Mucosa of gallbladder (tissue), 1 donor: ENCODE measurements at places on chromosomes 2 and 18.

DNA sequence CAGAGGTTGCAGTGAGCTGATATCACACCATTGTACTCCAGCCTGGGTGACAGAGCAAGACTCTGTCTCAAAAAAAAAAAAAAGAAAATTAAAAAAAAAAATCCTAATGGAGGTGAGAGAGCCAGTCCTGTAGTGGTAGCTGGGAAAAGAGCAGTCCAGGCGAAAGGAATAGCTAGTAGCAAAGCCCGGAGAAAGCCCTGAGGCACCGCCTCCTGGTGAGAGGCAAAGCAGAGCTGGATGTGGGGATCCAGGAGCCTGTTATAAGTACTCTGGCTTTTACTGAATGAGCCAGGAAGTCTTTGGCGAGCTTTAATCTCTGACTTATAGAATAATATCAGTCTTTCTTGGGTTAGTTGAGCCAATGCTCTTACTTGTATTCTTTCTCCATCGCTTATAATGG, 6.6 kb upstream of the KLHL23 start:
- DNase-seq = no peak

DNA sequence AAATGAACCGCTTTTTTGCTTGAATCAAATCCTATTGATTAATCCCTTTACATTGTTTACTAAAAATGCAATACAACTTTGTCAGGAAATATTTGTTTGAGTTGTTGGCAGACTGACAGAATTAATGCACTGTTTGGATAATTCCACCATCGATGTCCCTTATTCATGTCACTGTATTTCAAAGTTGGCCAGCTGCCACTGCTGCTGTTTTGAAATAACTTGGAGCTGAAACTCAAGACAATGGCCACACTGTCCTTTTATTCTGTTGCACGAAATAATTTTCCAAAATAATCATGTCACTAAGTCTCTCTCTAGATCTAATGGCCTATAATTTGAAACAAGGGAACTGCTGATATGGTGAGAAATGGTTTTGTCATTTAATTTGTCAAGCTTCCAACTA, 55.2 kb upstream of the PAX3 start:
- DNase-seq = peak; percentile 65

- DNase-seq = no peak
These were observed 170.9 kb upstream of the SIX2 start for GRCh38 chr2:45180033-45180746.

GRCh38 chr18:34322365-34323289, 97.9 kb upstream of the NOL4 start:
- peak; percentile 34 for DNase-seq
